ENCODE measurements at places on chromosomes 16 and 17.
A peak's percentile ranks its signal among the peaks of the same experiment; 100 is the strongest.

DNA sequence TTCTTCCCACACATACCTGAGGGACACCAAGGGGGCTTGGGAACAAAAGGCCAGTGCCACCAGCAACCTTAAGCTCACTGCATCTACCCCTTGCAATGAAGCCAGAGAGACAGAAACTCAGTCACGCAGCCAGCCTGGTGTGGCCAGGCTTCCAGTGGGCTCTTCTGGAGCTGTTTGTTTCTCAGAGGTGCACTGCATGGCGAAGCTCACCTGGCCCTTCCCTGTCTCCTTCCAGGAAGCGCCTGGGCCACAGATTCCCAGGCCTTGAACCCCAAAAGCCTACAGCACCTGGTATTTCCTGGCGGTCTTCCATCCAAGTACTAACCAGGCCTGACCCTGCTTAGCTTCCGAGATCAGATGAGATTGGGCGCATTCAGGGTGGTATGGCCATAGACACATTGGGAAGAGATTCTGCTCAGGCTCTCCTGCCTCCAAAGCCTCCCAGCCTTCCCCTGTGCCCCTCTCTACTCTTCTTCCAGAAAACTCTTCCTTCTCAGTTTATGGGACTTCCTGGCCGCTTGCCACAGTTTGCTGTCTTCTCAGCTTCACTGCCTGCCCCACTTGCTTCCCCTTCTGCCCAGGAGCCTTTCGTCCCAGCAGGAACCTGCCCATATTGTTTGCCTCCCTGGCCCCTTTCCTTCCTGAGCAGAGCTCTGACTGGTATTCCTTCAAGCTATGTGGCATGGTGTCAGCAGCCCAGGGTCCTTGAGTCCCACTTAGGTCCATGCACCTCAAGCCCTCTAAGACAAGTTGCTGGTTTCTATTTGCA is 1.6 kb downstream of the CISD3 start:
- no peak for DNase-seq

DNA sequence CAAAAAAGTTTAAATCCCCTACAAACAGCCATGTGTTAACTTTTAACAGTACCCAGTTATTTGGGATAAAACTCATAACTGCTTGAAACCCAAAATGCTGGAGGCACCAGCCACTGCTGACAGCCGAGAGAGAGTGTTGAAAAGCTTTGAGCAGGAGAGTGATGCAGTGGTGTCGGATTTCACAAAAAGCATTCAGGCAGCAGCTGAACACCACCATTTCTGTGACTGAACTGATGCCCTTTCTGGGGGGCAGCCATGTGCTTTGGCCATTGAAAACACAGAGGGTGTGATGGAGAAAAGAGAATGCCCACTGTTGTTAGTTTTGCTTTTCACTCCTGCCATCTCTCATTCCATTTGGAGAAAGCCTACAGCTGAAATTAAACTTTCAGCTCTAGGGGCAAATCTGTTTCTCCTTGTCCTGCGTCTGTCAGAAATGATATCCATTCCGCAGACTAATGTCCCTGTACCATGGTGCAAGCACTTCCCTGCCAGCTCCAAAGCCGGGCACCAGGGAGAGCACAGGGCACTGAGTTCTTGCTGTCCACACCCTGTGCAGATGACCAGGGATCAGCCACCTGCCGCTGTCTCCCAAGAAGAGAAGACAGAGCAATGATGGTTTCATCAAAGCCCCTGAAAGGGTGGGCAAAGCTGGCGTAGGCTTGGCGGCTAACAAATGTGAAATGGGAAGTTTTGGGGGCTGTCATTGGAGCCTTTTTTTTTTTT is 16.6 kb upstream of the MLYCD start:
- no peak for DNase-seq

DNA sequence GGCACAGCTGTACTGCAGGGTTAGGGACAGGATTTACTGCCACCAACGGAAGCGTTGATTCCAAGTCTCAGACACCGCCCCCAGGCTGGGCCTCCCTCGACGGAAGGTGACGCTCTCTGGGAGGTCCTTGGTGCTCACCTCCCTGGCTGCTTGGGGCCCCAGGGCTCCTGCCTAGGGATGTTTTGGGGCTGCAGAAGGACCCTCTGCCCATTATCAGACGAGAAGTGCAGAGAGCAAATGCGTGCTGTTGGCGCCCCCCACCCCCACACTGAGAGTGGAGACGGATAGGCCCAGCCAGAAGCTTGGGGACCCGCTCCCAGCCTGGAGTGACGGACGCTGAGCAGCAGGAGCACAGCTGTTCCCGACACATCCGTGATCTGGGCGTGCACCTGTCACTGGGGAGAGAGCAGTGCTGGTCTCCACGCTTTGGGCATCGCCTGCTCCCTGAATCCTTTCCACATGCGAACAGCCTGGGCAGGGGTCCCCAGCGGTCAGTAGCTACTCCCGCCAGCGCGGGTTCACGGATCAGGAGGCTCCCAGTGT is 5.1 kb upstream of the SOX8 start:
- no peak for DNase-seq

DNA sequence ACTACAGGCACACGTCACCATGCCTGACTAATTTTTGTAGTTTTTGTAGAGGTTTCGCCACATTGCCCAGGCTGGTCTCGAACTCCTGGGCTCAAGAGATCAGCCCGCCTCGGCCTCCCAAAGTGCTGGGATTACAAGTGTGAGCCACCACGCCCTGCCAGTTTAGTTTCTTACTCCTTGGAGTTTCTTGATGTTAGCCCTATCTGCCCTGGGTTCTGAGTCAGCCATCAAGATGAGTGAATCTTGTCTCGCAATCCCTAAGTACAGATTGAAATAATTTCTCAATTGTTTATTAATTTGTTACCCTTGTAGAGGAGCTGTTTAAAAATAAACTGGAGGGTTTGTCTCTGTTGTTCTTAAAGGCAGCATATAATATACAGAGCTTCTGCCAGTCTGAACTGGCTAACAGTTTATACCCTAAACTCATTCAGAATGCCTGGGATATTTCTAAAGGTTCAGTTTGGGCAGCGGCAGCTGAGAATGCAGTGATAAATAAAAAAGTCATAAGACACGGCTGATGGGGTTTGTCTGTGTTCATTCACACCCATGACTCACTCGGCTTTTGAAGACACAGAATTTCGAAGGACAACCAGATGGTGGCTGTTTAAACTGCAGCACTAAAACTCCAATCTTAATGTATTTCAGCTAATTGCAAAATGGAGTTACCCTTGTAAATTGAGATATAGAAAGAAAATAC is 39.6 kb downstream of the GPRC5B start:
- peak; percentile 89 for DNase-seq

DNA sequence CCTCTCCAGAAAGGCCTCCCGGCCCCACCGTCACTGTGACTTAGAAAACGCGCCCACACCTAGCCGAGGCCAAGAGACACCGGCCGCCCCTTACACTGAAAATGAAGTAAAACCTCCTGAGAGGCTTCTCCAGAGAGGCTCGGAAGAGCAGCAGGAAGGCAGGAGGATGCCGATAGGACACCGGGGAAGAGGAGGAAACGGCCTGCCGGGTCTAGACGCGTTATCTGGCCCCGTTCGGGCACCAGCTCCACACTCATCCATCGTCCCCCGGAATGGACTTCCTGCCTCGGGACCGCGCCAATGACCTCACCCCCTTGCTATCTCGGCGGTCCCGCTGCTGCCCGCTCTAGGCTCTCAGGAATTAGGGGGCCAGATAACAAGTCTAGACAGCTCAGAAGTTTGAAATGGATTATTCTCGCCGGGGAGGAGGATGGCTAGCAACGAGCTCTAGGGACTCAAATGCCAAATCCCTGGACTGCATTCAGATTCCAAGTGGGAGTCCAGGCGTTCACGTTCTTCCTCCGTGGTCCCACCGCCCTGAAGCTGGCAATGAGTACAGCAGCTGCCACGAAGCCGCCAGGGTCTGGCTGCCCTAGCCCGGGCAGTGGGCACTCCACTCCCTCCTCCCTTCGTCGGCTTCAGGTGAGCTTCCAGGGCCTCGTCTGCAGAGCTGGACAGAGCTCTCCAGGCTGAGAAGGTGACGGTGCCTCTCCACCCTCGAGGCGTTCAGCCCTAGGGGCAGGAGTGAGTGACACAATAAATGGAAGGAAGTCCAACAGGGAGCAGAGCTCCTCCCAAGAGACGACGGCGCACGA is 350.9 kb downstream of the FOXL1 start:
- DNase-seq: peak; percentile 92

DNA sequence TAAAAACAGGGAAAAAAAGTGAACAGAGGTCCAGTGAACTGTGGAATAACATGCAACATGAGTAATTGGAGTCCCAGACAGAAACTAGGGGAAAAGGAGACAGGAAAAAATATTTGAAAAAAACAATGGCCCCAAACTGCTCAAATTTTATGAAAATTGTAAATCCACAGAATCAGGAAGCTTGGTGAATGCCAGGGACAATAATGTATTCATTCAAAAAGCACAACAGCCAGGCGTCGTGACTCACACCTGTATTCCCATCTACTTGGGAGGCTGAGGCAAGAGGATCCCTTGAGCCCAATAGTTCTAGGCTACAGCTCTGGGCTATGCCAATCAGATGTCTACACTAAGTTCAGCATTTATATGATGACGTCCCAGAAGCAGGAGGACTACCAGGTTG is 23.7 kb downstream of the NCOR1 start:
- DNase-seq: no peak

DNA sequence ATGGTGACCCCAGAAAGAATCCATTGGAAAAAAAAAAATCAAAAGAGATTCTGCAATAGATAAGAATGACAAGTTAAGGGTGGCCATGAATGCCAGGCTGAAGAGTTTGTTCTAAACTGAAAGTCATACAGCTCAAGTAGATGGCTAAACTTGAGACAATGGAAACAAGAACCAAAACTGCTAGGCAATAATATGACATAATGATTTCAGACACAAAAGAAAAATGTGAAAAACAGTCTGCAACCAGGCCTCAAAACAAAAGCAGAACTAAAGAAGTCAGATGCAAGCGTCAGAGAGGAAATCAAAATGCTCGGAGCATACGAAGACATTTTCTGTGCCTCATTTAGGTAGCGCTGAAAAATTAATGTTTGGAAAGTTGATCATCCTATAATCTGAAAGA is 54.4 kb upstream of the YPEL2 start:
- no peak for DNase-seq

DNA sequence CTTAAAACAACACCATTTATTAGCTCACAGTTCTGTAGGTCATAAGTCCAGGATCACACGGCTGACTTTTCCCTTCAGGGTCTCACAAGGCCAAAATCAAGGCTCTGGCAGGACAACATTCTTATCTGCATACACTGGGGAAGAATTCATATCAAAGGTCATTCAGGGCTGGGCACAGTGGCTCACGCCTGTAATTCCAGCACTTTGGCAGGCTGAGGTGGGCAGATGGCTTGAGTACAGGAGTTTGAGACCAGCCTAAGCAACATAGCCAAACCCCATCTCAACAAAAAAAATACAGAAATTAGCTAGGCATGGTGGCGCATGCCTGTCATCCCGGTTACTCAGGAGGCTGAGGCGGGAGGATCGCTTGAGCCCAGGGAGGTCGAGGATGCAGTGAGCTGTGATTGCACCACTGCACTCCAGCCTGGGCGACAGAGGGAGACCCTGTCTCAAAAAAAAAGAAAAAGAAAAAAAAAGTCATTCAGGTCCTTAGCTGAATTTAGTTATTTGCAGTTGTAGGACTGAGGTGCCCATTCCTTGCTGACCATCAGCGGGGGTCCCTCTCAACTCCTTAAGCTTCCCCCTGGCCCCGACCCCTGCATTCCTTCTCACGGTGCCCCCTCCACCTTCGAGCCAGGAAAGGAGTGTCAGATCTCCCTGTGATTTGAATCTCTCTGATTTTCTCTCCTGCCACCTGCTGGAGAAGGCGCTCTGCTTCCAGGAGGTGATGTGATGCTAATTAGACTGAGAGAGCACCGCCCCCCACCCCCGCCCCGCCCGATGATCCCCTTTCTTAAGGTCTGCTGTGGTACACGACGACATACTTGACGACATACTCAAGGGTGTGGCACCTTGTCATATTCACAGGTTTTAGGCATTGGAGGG is 91.8 kb upstream of the CLEC18A start:
- peak; percentile 62 for DNase-seq

- DNase-seq: no peak
Observed at GRCh38 chr17:67359960-67360791, 6.2 kb downstream of the PSMD12 start.

DNA sequence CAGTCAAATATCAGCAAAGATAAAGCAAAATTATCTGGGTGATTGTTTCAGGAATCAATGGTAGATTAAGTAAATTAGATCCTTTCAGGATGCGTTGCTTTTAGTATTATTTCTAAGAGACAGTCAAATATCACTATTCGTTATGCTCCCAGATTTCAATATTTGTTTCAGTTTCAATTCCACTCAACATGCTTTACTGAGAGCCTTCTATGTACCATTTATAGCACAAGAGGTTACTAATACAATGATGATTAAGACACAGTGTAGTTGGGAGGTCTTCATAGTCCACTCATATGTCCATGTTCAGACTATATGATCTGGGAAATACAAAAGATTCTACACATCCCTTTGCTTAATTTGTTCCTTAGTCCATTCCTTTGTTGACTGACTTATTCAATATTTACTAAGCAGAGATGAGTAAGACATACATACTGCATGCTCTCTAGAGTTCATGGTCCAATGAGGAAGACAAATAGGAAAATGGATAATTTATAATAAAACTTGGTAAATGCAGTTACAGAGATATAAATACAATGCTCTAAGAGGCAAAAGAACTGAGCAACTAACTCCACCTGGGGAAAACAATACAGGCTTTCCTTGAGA is 88.2 kb upstream of the NOG start:
- no peak for DNase-seq

- DNase-seq: no peak
Observed at GRCh38 chr16:10770907-10771306, 27.3 kb downstream of the NUBP1 start.

- DNase-seq: no peak
Observed at GRCh38 chr17:64135000-64135399, 5.1 kb upstream of the ERN1 start.

GRCh38 chr16:83682116-83682867 is 125.5 kb upstream of the HSBP1 start:
- no peak for DNase-seq

GRCh38 chr17:13036751-13037150 is 18.9 kb upstream of the ELAC2 start:
- DNase-seq: no peak

- DNase-seq: no peak
Observed at GRCh38 chr17:4215882-4216570, 47.8 kb downstream of the ANKFY1 start.

DNA sequence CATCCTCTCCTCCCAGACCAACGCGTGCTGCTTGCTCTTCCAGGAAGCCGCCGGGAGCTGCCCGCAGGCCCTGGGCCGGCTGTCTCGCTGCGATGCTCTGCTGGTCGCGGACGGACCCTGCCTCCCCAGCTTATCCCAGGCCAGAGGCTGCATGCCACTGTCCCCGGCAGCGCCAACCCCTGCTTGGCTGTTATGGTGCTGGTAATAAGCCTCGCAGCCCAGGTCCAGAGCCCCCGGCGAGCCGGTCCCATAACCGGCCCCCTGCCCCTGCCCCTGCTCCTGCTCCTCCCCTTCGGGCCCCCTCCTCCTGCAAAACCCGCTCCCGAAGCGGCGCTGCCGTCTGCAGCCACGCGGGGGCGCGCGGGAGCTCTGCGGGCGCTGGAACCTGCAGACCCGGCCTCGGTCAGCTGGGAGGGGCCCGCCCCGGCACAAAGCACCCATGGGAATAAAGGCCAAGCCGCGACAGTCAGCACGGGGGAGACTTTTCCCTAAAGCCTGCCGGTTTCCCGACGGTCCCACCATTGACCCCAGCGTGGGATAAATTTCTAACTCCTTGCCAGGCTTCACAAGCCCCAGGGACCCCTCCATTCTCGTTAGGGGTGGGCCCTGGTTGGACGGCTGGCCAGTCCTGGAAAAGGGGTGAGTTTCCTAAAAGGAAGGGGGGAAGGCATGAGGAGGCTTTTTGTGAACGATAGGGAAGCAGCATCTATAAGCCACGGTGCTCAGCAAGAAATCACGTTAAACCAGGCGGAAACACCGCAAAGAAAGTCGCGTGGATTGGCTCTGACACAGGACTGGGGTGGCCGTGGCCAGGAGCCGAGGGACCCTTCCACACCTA is 11.2 kb downstream of the ENPP7 start:
- DNase-seq: peak; percentile 34

All from A172 (cell line).